ENCODE measurements at places on chromosomes 16 and 17.

DNA sequence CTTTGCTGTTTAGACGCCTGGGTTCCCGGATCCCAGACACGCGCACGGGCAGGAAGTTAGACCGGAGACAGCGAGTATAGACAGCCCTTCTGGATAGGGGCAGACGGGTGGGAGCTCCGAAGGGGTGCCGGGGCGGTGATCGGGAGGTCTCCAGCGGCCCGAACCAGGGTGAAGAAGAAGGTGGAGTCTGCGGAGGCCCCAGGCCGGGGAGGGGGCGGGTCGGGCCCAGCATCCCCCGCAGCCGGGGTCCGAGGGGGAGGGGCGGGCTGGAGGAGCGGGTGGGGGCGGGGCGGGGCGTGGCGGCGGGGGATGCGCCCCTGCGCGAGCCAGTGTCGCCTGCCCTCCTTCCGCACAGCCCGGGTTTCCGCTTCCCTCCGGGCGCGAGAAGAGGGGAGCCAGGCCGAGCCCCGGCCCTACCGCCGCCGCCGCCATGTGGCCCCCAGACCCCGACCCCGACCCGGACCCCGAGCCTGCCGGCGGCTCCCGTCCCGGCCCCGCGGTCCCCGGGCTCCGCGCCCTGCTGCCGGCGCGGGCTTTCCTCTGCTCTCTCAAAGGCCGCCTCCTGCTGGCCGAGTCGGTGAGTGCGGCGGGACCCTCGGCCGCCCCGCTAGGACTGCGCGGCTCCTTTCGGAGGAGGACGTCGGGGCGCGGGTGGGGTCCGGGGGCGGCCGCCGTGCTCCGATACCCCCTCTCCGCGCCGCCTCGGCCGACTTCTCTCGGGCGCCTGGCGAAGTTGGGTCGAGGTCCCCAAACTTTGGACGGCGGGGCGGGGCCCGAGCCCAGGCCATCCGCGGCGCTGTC is at the start of gene CMTM3:
Gene CMTM3, plus strand, starts transcription at position 329 of the 801 bp plus-strand sequence. Its CDS starts 102 bp downstream, at position 431.
- DNase-seq, result peak; percentile 38

DNA sequence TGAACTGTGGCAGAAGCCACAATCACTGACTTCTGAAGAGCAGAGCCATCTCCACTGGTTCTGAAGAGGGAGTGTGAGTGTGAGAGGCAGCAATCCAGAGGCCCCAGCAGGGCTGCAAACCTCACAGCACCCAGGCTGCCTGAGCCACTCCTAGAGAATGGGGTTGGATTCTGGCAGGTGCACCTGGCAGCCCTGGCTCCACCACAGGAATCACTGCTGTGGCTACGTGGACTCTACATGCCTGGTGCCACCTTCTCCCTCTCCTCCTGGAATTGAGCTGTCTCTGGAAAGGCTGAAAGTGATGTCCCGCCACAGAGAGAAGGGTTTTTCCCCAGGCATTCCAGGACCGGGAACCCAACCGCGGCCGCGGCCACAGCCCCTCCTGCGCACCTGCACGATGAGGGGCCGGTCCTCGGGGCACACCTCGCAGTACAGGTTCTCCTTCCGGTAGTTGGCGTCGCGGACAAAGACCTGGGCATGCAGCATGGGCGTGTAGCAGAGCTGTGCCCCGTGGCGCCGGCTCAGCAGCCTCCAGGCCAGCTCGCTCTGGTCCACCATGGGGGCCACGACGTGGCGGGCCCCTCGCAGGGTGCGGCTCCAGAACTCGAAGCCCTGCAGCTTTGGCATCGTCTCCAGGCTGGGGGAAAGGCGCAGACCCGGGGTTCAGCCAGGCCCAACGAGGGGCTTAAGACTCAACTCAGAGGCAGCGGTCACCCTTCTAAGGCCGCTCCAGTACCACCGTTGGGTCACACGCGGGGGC is 991 bp downstream of the DUS1L start:
- DNase-seq, result no peak

DNA sequence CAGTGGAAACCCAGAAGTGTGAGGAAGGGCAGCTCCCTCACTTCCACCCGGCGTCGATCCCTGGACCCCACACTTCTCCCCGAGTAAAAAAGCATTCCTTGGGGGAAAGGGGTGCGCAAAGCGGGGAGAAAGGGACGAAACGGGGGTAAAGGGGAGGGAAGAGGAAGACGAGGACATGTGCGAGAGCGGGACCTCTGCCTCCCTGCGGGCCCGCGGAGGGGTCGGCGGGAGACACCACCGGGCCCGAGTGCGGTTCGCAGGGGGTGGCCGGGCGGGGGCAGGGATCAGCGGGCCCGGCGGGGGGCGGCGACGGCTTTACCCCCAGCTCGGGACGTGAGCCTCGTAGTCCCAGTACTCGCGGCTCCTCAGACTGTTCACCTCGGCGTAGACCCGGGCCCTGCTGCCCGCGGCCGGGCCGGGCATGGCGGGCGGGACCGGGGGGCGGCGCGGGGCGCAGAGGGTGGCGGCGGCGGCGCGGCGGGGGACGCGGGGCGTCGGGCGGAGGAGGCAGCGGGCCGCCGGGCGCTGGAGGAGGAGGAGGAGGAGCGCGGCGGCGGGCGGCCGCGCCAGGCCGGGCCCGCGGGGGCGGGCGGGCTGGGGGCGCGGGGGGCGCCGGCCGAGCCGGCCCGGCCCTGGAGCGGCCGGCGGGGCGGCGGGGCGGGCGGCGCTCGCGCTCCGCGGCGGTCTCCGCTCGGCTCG is 443 bp downstream of the CSNK2A2 start:
- no peak for DNase-seq

DNA sequence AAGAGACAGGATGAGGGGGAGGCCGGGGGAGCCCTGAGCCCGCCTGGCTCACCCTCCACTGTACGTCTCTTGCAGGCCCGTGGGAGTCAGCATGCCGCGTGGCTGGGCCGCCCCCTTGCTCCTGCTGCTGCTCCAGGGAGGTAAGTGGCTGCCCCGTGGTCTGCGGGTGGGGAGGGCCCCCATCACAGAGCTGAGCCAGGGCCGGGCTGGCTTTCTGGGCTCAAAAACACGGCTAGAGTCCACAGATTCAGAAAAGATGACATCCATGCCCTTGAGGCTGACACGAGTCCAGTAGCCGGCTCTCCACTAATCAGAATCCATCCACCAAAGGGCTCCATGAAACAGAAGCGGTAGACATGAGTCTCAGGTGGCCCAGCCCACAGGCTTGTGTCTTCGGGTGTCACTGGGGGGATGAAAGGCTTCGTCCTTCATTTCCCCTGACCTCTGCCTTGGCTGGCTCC is 28.0 kb downstream of the IL21R start:
- no peak for DNase-seq

GRCh38 chr17:44501866-44502375 is 1.3 kb downstream of the GPATCH8 start:
- DNase-seq, result no peak

GRCh38 chr17:80839511-80839941 is 152.1 kb upstream of the CHMP6 start:
- no peak for DNase-seq

- DNase-seq, result no peak
Observed at GRCh38 chr17:72126575-72127486, 6.0 kb downstream of the SOX9 start.

DNA sequence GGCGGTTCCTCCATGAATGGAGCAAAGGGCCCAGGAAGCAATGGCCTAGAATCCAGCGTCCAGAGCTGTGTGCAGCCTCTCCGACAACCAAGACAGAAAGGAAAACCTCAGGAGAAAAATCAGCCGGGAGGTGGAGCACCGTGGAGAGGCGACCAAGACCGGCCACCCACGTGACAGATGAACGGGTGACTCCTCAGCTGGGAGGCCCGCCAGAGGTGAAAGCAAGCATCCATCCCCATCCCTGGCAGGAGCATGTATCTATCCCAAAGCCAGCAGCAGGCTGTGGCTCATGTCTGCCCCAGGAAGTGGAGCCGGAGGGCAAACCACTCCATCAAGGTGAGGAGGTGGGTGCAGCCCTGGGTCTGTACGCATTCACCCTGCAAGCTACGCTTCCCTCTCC is 52.1 kb downstream of the FOXL1 start:
- no peak for DNase-seq

GRCh38 chr17:21282231-21282630 is 2.3 kb upstream of the MAP2K3 start:
- DNase-seq, result no peak

- no peak for DNase-seq
Observed at GRCh38 chr17:57518587-57519581, 226.2 kb downstream of the CCDC182 start.

- DNase-seq, result no peak
Observed at GRCh38 chr17:2400474-2400866, 390 bp downstream of the MNT start.

DNA sequence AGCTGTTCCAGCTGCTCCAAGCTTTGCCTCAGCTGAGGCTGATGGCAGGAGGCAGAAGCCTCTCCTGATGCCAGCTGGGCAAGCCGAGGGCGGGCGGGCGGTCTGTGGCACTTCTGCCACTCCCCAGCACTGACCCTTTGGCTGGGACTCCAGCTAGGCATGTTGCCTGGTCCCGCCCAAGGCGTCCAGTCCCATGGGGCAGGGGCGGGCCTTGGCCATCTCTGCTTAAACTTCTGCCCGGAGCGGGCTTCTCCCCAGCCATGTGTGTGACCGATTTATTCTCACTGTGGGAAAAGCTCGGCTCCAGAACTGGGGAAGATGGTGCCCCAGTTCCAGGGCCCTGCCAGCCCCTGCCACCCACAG is 349.1 kb downstream of the SEC14L1 start:
- DNase-seq, result no peak

GRCh38 chr17:8255499-8255898 is 6.4 kb downstream of the PFAS start:
- no peak for DNase-seq

- no peak for DNase-seq
Observed at GRCh38 chr17:35900708-35901480, 20.7 kb upstream of the CCL5 start.

DNA sequence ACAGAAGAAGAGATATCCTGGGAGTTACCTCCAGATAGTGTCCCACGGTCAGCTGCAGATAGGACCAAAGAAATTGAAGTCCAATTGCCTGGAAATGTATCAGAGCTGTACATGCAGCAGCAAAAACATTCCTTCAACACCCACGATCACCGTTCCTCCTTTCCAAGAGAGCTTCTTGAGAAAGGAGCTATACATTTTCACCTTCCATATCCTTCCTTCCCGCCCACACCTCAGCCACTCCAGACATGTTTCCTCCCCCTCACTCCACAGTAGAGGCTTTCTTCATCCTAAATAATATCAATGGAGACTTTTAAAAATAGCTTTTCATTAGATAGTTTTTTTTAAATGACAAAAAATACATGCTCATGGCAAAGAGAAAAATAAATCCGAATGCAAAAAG is 87.6 kb downstream of the HS3ST2 start:
- no peak for DNase-seq

DNA sequence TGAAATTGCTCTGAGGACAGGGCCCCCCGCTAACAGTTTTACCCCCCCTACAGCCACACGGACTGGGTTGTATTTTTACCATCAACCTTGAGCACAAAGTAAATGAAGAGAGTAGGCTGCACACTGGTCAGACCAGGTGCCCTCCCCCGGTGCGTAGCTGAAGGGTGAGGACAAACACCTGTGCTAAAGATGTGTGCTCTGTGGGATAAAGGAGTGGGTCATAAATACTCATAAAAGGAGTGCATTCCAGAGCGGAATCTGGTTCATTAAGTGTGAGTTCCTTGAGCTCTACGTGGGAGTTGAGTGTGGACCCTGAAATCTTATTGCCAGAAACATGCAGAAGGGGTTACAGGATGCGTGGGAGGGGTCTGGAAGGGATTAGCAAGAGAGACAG is 217.0 kb downstream of the CCDC182 start:
- DNase-seq, result no peak

DNA sequence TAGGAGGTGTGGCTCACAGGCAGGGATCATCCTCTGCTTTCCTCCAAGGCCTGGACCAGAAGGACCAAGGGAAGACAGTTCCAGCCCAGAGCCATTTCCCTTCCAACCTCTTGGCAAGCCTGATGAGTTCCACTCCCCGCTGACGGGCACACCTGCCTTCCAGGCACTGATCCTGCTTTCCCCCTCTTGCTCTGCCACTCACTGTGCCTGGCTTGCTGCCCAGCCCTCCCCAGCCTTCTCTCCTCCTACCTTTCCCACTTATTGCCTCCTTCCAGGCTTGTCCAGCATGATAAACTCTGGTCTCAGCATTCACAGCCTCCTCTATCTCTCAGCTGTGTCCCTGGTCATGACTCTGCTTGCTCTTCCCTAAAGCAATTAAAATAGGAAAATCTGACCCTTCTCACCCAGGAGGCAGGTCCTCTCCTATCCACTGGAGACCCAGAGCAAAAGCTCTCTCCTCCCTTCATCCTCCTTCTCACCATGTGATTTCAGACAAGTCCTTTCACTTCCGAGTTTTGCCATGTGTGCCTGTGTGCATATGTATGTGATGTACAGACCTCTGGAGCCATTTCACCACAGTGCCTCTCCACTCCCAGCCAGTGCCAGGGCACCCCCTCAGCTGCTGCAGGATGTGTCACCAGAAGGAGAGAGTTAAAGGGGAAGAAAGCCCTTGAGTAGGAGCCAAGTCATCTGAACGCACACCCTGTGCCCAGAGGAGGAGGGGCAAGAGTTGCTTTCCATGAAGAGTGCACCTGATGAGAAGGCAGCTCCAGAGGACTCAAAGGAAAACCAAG is 13.4 kb upstream of the TMEM170A start:
- DNase-seq, result no peak

GRCh38 chr16:4370570-4371356 is 885 bp upstream of the VASN start:
- DNase-seq, result no peak

- no peak for DNase-seq
Observed at GRCh38 chr17:27336184-27336583, 42.3 kb downstream of the WSB1 start.

- DNase-seq, result no peak
Observed at GRCh38 chr17:75779250-75779986, 5.2 kb upstream of the UNK start.

DNA sequence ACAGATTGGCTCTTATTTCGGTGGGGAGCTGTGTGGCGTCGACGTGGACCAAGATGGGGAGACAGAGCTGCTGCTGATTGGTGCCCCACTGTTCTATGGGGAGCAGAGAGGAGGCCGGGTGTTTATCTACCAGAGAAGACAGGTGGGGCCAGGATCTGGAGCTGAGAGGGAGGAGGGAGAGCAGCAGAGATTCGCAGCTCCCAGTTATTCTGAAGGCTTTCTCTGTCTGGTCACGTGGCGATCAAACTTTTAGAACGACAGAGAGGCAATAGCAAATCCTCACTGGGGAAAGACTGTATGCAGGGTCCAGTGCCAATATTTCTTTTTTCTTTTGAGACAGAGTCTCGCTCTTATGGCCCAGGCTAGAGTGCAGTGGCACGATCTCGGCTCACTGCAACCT is 22.2 kb downstream of the ITGAL start:
- DNase-seq, result no peak

DNA sequence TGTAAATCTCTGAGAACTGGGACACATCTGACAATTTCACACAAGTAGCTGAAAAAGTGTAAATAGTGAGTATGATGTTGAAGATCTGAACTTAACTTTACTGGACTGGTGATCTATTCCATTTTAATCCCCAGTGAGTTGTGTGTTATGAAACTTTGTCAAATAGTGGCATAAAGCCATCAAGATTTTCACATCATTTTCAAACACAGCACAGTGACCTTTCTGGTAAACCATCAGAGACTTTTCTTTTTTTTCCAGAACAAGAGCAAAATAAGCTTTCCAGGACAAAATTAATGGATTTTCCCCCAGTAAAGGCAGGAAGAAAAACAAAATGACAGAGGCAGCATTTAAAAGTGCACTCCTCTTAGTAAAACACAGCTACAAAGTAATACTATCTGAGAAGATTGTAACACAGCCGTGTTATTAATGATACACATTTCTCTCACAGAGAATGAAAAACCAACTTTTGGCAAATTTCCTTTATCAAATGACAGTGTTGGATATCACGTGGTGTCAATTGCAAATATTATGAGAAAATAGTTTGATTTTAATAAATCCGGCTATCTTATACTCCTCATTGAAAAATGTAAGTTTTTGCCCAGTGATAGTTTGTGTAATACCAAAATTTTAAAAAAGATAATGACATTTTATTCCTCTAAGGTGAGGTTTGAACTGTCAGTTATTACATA is 16.8 kb upstream of the COL1A1 start:
- DNase-seq, result no peak
